ENCODE measurements at places on chromosomes 1 and 21. TPM values are rescaled to one million over a fixed set of nuclear protein-coding genes. Genes with fewer than 3 reads are reported as not detected.

Gene ENAH
- total RNA-seq: 131 TPM

DNA sequence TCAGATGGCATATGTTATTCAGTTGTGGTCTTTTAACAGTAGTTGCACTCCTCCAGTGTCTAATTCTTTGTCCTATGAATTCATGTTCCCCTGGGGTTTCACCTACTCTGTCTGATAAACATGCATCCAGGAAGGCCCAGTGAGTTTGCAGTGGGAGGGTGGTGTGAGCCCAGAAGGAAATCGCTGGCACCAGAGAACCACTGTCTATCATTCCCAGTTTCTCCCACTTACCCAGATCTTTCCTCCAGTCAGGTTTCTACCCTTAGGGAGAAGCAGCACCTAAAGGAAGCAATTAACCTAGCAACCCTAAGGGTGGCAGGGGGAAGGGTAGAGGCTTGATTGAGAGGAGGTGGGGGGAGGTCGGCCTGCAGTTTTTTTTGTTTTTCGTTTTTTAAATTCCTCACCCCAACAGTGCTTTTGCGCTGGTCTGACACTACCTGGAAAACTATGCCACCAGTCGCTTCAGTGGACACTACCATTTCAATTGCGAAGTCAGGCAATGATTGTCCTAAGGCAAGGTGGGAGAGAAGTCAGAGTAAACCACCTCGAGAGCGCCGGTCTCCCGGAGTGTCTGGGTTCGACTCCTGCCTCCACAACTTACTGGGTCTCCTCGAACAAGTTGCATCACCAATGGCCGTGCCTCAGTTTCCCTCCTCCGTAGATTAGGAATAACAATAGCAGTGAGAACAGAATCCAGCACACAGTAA lies 766 bp upstream of the SLC44A3 start:
- DNase-seq: no peak

GRCh38 chr1:160377585-160378206 lies 10.8 kb downstream of the NHLH1 start:
- DNase-seq: peak; percentile 47

GRCh38 chr1:153526132-153526543 lies 9.7 kb downstream of the S100A6 start:
- DNase-seq: no peak

DNA sequence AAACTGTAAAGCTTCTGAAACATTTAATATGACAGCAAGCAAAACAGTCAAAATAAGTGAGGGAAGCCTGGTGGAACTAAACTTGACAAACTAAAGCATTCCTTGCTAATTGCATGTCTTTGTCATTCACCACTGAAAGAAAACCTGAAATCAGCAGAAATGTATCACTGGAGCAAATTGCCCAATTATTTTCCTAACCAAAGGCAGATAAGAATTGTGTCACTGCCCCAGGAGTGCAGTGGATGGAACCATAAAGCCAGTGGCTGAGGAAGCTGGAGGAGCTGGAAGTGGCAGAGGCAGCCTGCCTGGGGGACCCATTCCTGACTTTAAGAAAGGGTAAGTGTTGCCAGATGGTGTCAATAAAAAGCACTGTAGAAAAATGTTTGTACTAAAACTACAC lies 2.7 kb upstream of the SLC30A10 start:
- DNase-seq: no peak

Gene GBP5
- not detected for total RNA-seq

DNA sequence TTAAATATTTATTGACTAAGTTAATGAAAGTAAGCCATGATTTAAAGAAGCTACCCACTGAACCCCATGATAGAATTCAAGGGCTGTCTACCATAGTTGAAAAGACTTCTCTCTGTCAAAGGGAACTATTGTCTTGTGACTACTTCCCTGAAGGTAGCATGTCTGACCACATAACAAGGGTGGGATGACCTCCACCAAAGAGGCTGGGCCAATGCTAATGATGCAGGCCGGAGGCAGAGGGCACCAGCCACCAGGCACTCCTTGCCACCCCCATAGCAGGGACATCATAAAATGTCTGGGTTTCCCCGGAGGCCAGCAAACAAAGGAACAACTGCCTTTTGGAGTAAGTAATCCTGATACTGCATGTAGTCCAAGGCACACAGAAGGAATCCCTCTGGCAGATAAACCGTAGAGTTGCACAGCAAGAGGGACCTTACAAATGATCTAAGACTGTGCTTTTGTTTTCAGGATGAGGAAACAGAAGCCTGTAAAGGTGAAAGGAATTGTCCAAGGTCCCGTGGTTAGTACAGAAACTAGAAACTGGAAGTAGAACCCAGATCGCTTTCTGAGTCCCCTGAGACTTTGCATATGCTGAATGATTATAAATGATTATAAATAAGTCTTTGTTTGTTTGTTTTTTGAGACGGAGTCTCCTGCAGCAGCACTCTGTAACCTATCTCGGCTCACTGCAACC lies 33.5 kb upstream of the ITPKB start:
- no peak for DNase-seq

- no peak for DNase-seq
Observed at GRCh38 chr1:18814874-18815531, 44.5 kb downstream of the TAS1R2 start.

Gene DCAF6
- 83.4 TPM for total RNA-seq

DNA sequence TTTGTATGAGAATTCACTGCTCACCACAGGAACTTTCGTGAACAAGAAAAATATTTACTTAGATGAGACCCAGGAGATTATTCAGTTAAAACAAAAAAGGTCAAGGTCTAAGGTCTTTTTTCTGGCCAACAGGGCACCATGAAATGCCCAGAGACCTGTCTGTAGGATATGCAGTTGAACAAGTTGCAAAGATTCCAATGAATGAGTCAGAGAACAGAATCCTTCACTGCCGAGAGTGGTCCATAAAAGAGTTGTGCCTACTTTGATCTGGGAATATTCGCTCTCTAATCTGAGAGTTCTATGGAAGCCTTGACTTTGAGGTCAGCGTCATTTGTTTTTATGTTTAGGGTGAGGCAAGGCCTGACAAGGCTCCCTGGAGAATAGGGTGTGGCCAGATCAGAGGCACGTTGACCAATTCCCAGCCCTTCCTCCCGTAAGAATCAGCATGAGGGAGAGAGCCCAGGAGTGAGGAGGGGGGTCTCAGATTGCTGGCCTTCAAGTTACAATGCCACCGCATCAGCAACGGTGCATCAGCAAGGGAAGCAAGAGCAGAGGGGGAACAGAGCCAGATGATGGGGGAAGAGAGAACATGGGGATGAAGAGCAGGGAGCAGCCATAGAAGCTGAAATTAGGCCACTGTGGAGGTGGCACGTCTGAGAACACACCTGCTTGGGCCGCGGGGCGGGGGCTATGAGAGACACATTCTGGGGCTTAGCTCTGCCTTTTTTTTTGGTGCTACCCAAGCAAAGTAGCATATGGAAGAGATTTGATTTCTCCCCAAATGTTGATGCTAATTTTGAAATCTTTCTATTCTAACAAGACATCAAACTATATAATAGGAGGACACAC lies 206.4 kb upstream of the RAB4A start:
- peak; percentile 17 for DNase-seq

DNA sequence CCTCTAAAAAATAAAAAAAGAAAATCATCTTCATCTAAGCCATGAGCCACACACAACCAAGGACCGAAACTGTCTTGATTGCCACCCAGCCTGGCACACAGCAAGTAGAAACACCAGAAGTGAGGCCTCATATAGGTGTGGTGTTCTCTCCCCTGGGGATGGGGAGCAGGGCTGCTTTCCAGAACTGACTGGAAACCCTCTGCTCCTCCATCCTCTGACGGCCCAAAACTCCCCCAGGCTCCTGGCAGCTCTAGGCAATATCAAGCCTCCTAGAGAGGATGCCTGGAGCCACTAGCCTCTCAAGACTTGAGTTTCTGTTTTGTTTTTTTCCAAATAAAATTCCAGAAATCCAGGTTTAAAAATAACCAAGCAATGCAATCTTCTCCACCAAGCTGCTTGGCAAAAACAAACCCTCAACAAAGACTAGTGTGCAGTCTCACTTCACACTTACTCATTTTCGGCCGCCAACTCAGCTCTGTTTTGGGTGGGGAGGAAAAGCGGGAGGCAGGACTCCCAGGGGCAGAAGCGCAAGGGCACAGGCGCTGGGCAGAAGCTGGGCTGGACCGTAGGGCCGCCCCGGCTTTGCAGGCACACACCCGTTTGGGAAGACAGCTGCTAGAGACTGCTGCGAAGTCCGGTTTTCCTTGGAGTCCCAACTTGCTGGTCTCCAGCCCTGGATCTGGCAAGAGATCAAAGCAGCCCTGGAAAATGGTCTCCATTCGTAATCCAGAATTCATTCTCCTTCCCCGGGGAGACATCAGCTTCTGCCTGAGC lies 78.2 kb upstream of the CAPZB start:
- DNase-seq: peak; percentile 86

GRCh38 chr1:247924868-247925267 lies at the start of gene OR2AJ1:
Gene OR2AJ1 (plus strand): TSS chr1:247924889. CDS start chr1:247933769, 8,880 bp downstream.
- no peak for DNase-seq

Gene DYNLT5
- total RNA-seq: 1.4 TPM

Gene PGBD5
- not detected for total RNA-seq

GRCh38 chr1:210822241-210822640 lies 311.7 kb downstream of the KCNH1 start:
- DNase-seq: no peak

DNA sequence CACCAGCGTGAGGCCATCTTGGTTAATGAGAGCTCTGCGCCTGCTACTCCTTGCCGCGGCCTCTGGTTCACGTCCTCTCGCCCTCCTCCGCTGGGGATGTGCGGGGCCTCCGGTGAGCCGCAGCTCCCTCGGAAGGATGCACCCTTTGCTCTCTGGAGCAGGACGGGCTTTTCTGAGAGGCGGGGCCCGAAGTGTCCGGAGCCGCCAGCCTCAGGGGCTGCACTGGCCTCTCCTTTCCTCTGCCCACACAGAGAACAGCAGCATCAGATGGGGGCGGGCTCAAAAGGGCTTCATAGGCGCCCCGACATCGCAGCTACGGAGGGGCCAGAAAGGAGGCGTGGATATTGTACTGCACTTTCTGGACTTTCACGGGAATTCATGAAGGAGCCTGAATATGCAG lies 284.7 kb downstream of the CAMTA1 start:
- no peak for DNase-seq

GRCh38 chr1:110375490-110375889 lies 15.3 kb downstream of the SLC16A4 start:
- peak; percentile 18 for DNase-seq

Gene ITGB3BP
- 16.0 TPM for total RNA-seq

GRCh38 chr1:58290685-58291372 lies 255.7 kb downstream of the OMA1 start:
- DNase-seq: peak; percentile 7

GRCh38 chr1:235919833-235920441 lies 53.2 kb upstream of the LYST start:
- peak; percentile 90 for DNase-seq

DNA sequence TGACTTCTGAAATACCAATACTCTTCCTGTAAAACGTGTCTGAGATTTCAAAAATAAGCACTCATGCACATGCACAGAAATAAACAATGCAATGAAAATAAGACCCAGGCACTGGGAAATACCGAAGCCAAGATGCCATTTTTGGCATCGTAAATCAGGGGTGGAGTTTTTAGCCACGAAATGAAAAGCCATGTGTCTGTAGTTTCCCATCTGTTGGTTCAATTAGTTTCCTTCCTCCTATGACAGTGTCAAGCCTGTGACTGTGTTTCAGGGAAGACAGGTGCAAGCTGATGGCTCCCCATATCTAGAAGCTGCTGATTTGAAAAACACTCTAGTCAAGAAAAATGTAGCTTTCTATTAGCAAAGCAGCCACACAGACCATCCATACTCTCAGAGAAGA lies 480.4 kb upstream of the CAMK1G start:
- DNase-seq: no peak

- DNase-seq: peak; percentile 66
Observed at GRCh38 chr1:205061665-205062069, 18.7 kb downstream of the CNTN2 start.

Gene VPS72
- 42.8 TPM for total RNA-seq

Gene CAPZB
- total RNA-seq: 232 TPM

Gene CNKSR1
- not detected for total RNA-seq

DNA sequence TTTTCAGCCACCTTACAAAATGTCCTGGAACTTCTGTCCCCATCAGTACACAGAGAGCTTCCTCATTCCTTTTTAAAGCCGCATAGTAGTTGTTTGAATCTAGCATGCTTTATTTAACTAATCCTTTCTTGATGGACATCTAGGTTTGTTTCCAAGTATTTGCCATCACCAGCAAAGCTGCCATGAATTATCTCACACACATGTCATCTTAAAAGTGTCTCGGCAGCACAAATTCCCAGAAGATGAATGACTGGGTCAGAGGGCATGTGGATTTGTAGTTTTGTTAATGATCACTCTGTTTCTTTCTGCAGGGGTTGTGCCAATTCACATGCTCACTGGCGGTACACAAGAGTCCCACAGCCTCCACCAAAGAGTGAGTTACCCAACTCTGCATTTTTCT lies 68.3 kb downstream of the CLIC6 start:
- peak; percentile 12 for DNase-seq

GRCh38 chr1:154418923-154419619 lies 13.9 kb downstream of the IL6R start:
- no peak for DNase-seq

GRCh38 chr21:15278279-15278678 lies 213.5 kb upstream of the NRIP1 start:
- peak; percentile 52 for DNase-seq

DNA sequence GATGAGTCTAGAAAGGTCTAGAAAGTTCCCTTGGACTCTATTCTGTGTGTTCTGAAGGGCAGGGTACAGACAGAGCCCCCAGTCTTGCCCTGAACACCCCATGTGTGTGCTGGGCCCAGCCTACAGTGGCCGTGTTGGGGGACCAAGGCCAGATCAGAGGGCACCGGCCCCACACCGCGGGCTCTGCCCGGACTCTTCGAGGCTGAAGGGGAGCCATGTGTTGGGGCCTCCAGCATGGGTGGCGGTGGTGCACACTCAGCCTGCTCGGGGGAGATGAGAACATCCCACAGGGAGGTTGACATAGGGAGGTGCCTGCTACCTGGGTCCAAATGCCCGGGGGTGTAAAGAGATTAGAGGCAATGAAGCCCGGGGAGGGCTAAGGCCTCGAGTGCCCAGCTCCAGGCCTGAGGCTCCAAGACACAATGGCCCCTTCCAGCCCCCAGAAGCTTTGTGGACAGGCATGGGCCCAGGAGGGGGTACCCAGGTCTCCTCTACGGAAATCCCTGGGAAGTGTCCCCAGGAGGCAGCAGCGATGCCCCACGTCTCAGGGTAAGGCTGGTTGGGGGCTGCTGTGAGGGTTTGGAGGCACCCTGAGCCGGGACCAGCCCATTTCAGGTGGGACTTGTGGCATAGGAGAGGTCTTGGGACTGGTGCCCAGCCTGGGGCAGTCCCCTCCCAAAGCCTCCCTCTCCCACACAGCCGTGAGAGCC lies 12.1 kb downstream of the ARHGEF16 start:
- DNase-seq: no peak

DNA sequence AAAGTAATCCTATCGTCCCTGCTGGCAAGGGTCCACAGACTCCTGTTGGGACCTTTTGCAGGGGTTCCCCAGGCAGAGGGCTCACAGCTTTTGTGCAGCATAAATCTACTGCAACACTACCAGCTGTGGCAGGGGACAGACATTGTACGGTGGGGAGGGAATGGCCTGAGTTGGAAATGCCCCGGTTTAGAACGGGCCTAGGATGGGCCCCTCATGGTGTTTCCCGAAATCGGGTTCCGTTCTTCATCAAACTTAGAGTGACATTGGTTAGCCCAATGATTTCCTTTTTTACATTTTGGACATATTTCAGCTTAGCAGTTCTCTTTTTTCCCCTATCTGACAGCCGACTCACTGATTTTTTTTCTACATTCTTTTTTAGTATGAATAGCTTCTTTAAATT lies 26.5 kb upstream of the SAMD11 start:
- no peak for DNase-seq

Gene COL8A2
- 11.0 TPM for total RNA-seq

- DNase-seq: no peak
Observed at GRCh38 chr1:211643324-211644212, 31.9 kb downstream of the NEK2 start.

- DNase-seq: peak; percentile 57
Observed at GRCh38 chr1:151416231-151416630, 16.9 kb downstream of the PSMB4 start.
